ENCODE measurements at places on chromosomes 1 and 21.

DNA sequence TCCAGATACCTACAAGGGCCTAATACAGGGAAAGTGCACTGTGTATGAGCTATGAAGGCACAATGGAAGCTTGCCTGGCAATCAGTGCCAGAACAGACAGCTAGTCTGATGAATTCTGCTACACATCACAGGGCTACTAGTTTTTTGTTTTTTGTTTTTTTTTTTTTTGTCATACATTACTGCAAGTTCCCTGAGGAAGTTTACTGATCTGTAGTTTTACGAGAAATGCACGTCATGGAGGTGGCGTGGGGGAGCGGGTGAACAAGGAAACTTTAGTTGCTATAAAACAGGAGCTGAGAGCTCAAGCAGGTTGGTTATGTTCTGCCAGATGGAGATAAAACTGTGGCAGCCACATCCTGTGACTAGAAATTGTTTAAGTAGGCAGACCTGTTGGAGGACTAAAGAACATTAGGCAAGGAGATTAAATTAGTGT, 17.7 kb downstream of the PTPRC start:
- peak; percentile 76 for DNase-seq

GRCh38 chr1:111214074-111214801, 13.3 kb upstream of the CHI3L2 start:
- DNase-seq: no peak

DNA sequence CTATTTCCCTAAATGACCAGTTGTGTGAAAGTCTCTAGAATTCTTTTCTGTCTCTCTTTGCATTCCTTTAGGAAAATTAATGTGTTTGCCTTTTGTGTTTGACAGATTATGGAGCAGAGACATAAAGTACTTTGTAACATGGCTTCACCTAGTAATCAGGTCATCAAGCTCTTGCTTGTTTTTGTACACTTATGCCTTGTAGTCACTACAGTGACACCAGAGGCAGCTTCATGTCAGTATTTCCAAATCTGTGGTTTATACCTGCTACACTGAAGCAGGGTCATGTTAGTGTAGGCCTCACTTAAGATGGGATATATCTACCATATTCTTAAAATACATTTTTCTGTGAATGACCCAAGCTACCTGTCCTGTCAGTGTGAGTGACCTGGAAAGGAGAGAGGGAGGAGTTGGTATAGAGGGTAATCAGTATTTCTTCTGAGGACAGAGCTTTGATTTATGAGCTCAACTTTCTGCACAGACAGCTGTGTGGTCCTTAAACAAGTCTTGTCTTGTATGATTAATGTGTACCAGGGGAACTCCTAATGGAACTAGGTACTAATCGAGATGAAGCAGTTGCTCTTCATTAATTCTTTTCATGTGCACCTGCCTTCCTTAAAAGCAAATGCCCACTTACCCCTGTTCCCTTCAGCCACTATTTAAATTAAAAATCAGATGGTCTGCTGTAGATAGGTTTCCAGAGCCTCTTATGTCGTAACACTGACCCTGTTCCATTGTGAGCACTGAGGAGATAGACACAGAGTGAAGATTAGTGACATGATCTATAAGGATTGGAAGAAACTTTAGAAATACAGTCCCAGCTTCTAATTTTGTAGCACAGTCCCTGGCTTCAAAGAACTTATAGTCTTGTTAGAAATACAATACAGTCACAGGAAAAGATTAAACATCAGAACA, 45.7 kb downstream of the MACO1 start:
- no peak for DNase-seq

GRCh38 chr1:18013216-18013615, 94.4 kb upstream of the IGSF21 start:
- no peak for DNase-seq

- DNase-seq: no peak
These were observed 2.8 kb upstream of the RAP1GAP start for GRCh38 chr1:21671915-21672314.

GRCh38 chr1:186236921-186237320, 138.1 kb downstream of the TPR start:
- DNase-seq: no peak

GRCh38 chr1:43975249-43975961, 645 bp downstream of the ATP6V0B start:
- peak; percentile 25 for DNase-seq

GRCh38 chr1:173937062-173937461, 19.9 kb upstream of the SERPINC1 start:
- DNase-seq: no peak

DNA sequence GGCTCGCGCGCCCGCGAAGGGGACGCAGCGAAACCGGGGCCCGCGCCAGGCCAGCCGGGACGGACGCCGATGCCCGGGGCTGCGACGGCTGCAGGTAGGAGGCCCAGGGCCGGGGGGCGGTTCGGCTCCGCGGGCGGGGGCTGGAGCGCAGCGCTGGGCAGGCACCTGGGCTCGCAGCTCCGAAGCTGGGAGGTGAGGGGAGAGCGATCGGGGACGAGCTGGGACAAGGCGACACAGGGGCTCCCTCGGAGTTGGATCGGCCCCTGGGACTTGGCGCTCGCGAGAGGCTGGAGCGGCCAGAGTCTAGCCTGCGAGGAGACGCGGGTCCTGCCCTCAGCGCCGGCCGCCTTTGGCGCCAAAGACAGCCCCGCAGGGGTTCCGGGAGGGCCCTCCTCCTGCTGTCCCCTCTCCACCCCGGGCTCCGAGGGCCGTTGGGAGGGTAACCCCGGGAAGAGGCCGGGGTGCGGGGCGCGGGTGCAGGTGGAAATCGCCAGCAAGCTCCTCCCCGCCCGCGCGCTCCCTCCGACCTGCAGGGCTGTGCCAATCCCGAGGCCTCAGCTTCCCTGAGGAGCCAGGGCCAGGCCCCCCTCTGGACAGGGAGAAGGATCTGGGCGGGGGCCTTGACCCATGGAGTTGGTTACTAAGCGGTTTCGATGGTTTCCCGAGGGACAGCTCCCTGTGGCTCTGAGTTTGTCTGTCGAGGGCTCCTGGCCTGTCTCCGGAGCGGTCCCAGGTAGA, 401 bp downstream of the TP73 start:
- DNase-seq: no peak

GRCh38 chr1:111980686-111981085, 8.8 kb downstream of the KCND3 start:
- no peak for DNase-seq

DNA sequence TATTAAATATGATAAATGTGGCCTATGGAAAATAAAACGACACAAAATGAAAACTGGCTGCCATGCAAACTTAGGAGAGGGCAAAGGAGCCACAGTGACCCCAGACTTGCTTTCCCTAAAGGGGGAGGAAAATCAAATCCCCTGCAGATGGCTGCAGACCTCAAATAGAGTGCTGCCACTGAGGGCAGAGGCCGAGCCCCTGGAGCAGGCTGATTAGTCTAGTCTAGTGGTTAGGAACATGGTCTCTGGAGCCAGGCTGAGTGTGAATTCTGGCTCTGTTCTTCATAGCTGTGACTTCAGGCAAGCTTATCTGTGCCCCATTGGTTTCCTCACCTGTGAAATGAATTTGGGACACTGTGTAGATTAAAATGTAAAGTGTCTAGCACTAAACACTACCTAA, 60.8 kb downstream of the ITPKB start:
- no peak for DNase-seq

DNA sequence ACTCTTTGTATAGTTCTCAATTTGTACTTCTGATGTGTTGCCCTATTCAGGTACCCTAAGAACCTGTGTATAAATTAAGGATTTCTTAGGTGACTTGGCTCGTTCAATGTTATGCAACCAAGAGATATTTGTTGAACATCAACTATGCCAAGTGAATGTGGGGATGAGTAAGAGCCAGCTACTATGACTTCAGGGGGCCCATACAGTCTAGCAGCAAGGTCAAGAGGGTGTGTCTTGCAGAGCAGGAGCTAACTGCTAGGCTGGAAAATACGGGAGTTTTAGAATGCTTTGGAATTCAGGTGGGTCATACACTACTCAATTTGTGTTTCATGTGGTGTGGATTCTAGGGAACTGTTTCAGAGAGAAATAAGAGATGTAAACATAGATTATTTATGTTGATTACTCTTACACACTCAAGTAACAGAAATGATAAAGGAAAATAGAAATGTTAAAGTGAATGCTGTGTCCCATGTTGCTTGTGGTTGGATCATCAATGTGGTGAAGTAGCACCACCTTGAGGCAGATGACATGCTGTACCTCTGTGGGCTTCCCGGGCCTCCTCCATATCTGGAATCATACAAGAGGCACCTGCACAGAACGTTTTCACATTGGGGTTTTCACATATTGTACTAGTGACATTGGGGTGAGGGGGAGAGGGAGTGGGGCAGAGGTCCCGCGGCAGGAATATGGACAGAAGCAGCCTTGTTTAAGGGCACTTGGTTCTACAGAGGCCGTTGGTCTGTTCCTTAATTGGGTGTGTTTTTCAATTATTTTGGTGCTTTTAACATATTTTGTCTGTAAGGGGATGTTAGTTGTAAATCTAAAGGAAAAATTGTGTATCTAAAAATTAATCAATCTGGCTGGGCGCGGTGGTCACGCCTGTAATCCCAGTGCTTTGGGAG, 12.4 kb downstream of the ARPC5 start:
- DNase-seq: peak; percentile 25

DNA sequence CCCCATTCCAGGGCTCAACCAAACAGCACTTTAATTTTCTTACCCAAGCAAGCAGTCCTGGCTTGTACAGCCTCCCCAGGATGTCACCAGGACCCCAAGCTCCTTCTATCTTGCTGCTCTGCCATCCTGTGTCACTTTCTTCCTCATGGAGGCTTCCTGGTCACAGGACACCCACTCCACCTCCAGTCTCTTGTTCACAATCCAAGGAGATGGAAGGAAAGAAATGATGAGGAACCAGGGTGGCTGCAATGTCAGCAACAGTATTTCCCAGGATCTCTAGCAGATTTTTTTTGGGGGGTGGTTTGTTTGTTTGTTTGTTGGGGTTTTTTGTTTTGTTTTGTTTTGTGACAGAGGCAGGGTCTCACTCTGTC, 58.9 kb downstream of the RIPK4 start:
- no peak for DNase-seq

DNA sequence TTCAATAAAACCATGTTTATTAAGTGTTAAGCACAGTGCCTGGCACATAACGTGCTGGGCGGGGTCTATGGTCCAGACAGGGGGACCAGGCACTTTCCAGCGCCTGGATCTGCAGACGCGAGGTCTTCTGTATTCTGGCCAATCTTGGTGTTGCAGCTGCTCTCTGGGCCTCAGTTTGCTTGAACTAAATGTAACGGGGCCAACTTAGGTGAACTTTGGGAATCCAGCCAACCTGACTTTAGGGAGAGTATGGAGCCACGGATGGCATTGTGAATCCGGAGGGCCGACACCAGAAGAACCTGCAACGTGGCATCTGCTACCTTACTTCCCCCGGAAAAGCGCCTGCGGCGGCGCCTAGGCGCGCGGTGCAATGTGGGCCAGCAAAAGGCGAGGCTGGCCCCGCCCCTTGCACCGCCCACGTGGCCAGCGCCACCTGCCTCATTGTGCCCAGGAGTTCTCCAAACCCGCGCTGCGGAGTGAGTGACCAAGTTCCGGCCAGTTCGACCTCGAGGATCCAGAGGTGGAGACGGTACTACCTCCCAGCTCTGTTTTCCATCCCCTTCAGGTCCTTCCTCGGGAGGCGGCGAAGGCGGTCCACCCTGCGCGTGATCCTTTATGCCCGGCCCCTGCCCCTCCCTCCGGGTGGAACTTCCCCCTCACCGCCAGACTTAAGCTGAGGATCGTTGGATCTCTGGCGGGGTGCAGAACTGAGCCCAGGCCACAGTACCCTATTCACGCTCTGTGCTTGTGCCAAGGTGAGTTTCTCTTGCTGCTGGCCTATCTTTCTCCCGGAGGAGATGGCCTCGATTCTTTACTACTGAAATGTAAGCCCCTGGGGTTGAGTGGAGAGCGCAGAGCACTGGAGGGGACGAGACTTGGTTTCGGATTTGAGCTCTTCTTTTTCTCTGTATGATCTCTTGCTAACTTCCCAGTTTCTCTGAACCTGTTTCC, at the start of gene AKR1A1:
Gene AKR1A1, plus strand, starts transcription at position 426 of the 951 bp plus-strand sequence. CDS start 10,969 bp downstream, outside the sequence.
- DNase-seq: peak; percentile 89

DNA sequence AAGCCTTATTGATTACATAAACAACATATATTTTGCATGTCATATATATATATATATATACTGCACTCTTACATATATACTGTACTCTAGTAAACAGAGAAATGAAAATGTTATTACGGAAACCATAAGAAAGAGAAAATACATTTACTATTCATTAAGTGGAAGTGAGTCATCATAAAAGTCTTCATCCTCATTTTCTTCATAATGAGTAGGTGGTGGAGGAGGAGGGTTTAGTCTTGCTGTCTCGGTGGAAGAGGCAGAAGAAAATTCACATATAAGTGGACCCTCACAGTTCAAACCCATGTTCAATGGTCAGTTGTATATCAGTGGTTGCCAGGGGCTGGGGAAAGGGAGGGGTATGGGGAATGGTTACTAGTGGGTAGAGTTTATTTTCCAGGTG, 8.0 kb upstream of the IFNLR1 start:
- DNase-seq: no peak

GRCh38 chr1:62728963-62729362, 40.8 kb upstream of the DOCK7 start:
- no peak for DNase-seq

GRCh38 chr1:245657371-245657770, 502.6 kb downstream of the KIF26B start:
- no peak for DNase-seq

- DNase-seq: no peak
These were observed 57.1 kb upstream of the DYNLT5 start for GRCh38 chr1:66695116-66695515.

DNA sequence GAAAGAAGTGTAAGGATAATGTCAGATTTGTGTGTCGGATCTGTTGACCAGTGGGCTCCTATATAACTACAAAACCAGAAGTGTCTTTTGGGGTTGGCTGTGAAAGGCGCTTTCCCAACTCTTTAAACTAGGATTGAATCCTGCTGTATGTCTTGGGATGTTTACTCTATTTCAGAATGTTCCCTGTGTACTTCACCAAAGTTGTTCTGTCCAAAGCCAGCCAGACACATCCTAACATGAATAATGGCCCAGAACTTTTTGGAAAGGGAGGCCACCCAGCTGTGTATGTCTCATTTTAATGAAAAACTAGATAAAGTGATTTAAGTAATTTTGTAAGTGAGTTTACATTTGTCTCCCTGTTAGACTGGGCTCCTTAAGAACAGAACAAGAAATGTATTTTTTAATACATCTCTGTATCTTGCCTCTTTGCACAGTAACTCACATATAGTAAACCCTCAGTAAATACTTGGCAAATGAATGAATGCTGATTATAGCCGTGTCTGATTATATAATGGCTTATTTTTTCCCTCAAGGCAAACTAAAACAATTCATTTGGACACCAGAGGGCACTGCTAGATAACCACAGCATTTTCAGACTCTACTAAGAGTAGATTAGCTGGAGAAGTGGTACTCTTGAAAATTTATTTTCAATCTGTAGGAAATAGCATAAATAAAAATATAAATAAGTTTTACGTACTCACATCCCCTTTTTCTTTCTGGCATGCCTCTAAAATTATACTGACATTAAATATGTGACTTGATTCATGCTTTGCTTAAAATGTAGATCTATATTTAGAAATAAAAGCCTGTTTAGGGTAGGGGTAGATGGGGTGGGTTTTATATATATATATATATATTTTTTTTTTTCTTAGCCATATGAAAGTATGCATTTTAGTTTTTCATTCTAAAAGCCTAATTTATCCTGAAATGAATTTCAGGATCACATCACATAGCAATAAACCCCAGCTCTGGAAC, 23.8 kb downstream of the TSEN15 start:
- no peak for DNase-seq

GRCh38 chr1:6181347-6181770, 1.2 kb upstream of the CHD5 start:
- no peak for DNase-seq
